ENCODE measurements at places on chromosomes 4 and X.

- no peak for DNase-seq
Observed at GRCh38 chrX:6990552-6991193, 156.8 kb upstream of the STS start.

DNA sequence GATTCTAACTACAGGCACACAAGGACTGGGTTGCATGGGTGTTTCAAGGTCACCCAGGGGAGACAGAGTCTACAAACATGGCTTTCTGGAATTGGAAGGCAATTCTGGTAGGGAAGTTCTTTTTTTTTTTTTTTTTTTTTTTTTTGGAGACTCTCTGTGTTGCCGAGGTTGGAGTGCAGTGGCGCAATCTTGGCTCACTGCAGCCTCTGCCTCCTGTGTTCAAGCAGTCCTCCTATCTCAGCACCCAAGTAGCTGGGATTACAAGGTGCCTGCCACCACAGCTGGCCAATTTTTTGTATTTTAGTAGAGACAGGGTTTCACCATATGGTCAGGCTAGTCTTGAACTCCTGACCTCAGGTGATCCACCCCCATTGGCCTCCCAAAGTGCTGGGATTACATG is 16.3 kb upstream of the FHDC1 start:
- DNase-seq = no peak

GRCh38 chrX:48897157-48897624 is 377 bp downstream of the TIMM17B start:
- DNase-seq = peak; percentile 66

GRCh38 chrX:56817179-56817578 is 88.1 kb downstream of the NBDY start:
- DNase-seq = no peak

Data from NCI-H446 (cell line).